ENCODE measurements at places on chromosomes 12 and 14. TPM values are rescaled to one million over a fixed set of nuclear protein-coding genes. Genes with fewer than 3 reads are reported as not detected.

The OTUB2 gene
- polyA plus RNA-seq, result 2.6 TPM

The IL26 gene
- not detected for polyA plus RNA-seq

The TTC8 gene
- 49.2 TPM for polyA plus RNA-seq

The CCDC184 gene
- polyA plus RNA-seq, result 0.51 TPM

The SIVA1 gene
- 33.5 TPM for polyA plus RNA-seq

The CAPZA3 gene
- polyA plus RNA-seq, result not detected

All from keratinocyte (primary cell).